ENCODE measurements at places on chromosomes 3 and 15. TPM values are rescaled to one million over a fixed set of nuclear protein-coding genes. Genes with fewer than 3 reads are reported as not detected.
A peak's percentile ranks its signal among the peaks of the same experiment; 100 is the strongest.

- DNase-seq = peak; percentile 46
These were observed 156.0 kb upstream of the MCTP2 start for GRCh38 chr15:94075349-94075748.

CA12 gene
- polyA plus RNA-seq = 16.6 TPM

- no peak for DNase-seq
These were observed 151.3 kb downstream of the CFAP20DC start for GRCh38 chr3:58898513-58898912.

DNA sequence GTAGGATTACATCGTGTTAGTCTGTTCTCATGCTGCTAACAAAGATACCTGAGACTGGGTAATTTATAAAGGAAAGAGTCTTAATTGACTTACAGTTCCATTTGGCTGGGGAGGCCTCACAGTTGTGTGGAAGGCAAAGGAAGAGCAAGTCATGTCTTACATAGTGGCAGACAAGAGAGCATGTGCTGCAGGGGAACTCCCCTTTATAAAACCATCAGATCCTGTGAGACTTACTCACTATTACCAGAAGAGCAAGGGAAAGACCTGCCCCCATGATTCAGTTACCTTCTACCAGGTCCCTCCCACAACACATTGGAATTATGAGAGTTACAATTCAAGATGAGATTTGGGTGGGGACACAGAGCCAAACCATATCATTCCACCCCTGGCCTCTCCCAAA, 3.4 kb downstream of the SLC25A26 start:
- DNase-seq = no peak

SLC9A9 gene
- 4.3 TPM for polyA plus RNA-seq

DNAH12 gene
- 0.60 TPM for polyA plus RNA-seq

ACTC1 gene
- polyA plus RNA-seq = 4.7 TPM

GOLGA8S gene
- 0.05 TPM for polyA plus RNA-seq

GRCh38 chr3:53890726-53891475, 758 bp downstream of the SELENOK start:
- peak; percentile 82 for DNase-seq

- no peak for DNase-seq
These were observed 530.7 kb downstream of the EPHB1 start for GRCh38 chr3:135325726-135326235.

DNA sequence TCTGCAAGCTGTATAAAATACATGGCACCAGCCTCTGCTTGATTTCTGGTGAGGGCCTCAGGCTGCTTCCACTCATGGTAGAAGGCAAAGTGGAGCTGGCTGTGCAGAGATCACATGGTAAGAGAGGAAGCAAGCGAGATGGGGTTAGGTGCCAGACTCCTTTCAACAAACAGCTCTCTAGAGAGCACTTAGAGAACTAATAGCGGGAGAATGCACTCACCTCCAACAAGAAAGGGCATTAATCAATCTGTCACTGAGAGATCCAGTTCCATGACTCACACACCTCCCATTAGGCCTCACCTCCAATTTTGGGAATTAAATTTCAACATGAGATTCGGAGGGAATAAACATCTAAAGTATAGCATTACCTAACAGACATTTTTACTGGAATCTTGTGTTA, 644.1 kb upstream of the ARRDC4 start:
- DNase-seq = no peak

DNA sequence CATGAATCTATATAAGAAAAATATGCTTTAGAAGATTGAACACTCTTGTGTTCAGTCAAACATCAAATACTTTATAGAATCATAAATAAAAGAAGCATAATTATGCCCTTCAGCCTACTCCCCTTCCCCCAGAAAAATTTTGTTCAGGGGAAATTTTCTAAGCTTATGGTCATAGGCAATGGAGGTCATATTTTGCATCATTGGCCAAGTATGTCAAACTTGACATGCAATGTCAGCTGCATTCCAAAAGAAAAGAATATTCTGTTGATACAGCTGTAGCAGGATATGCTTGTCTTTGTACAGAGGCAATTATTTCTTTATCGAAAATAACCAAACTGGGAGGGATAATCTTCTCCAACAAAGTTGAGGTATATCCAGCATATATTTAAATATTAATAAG, 328.2 kb downstream of the ZIC1 start:
- DNase-seq = no peak

- no peak for DNase-seq
These were observed 16.3 kb upstream of the MB21D2 start for GRCh38 chr3:192933779-192934460.

GRCh38 chr3:78867409-78868372, 900.1 kb downstream of the ROBO1 start:
- DNase-seq = no peak

DNA sequence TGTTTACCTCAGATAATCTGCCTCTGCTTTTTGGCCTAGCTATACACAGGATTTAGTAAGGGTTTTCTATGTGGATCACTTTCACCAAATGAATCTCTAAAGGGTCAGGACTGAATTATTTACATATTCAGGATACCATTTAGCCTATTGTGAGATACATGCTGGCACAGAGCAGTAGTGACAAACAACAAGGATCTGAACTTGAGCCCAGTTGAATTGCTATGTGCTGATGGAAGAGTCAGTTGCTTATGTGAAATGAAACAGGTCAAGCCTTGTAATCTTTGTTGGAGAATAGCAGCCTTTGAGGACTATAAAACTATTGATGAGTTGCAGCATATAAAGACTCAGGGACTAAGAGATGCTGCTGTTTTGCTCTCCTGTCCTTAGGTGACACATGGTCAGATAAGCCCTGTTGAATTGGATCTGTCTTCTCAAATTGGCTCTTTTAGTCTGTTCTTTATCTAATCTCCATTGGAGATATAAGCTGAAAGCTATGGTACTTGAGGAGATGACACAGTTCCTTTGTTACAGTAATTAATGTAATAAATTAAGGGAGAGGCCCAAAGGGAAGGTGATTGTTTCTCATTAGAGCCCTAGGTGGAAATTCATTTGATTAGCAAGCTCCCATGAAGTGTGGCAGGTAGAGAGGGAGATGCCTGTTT, 30.4 kb downstream of the ZNF609 start:
- DNase-seq = no peak
